ENCODE measurements at places on chromosomes 4 and X.

GRCh38 chr4:87196927-87197326 lies 23.5 kb downstream of the KLHL8 start:
- DNase-seq = no peak

- no peak for DNase-seq
Observed at GRCh38 chrX:41468647-41469323, 21.6 kb downstream of the NYX start.

DNA sequence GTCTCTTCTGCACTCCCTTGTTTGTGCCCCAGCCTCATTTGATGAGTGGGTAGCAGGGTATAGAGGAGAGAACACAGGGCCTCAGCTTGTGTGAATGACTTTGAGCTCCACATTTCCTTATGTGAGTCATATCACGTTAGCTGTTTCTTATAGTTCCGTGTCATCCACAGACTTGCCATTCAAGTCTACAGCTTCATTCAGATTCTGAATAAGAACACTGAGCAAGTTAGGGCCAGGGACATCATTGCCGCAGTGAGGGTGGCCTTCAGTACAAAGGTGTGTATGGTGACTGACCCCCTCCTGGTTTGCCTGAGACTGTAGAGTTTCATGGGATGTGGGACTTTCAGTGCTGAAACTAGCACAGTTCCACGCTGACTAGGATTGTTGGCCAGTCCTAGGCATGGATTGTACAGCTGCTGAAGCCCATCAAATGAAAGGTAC lies 23.6 kb downstream of the KLF3 start:
- no peak for DNase-seq

DNA sequence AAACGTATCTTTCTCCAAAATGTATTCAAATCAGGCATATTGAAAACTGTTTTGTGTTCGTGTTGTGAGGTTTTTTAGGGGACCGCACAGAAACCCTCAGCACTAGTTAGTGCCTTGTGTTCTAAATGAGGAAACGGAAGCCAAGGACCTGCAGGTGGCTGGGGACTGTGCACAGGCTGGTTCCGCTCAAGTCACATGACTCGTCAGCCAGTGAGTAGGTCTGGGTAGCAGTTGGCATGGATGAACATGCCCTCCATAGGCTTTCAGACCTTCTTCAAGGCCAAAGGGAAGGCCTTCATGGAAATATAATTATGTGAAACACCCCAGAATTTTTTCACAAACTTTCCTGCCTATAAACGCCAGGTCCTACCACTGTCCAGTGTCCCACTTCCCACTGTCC lies 1.3 kb upstream of the F11 start:
- DNase-seq = no peak

DNA sequence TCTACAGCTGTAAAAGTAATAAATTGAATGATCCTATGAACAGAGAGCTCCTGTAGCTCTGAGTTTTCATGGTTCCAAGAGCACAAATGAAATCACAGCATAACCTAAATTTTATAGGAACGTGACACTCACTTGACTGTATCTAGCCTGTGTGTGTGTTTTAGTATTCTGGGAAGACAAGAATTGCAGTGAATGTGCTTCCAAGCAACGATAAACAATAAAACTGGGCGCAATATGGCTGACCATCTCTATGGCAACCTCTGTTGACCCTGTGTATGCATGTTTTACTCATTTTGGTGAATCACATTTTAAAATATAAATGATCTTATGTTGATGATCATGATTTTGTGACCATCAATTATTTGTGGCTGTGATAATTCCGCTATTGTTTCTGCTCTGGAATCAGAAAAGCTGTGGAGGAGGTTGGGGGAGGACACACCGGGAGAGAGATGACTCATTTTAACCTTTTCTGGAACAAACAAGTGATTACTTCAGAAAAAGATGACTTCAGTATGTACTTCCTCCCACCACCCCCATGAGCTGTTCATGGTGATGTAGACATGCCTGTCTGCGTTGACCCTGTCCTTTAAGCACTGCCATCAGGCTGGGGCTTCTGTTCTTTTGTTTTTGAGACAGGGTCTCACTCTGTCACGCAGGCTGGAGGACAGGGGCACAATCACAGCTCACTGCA lies 31.8 kb downstream of the USP11 start:
- no peak for DNase-seq

DNA sequence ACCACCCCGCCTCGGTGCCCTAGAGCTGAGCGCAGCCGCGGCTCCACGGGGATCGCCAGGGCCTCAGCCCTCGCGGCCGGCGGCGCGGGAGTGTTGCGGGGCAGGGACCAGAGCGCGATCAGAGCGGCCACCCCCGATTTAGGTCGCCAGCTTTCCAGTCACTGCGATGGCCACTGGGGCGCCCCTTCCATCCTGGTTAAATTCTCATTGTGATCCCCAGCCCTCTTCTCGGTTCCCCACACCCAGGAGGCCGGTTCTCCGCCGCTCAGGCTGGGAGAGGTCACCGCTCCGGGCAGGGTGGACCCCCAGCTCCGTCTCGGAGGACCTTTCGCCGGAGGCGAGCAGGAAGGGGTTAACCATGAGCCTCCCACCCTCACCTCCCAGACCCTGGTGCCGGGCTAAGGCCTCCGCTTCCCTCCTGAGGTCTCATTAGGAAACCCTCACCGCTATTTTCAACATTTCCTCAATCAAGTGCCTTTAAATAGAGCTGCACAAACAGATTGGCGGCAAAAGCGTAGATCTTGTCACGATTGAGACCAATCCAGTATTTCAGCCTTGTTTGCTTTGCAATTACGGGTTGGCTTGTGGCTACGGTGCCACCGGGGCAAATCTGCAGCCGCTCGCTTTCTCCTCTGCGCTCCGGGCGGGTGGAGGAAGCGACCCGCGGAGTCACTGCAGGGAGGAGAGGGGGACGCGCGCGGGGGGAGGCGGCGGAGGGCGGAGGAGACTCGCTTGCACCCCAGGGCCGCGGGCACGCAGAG lies 8.3 kb upstream of the HAND2 start:
- no peak for DNase-seq

- no peak for DNase-seq
Observed at GRCh38 chrX:97479106-97479890, 595.6 kb downstream of the RPA4 start.

All from activated CD4-positive, alpha-beta T cell treated with anti-CD3 and anti-CD28 coated beads for 1 hour (primary cell).